NCI-H524 treated with DMSO at 0.1 percent for 48 hours (cell line): ENCODE measurements at places on chromosomes 2 and 18.

GRCh38 chr18:45775743-45776142 is 49.7 kb upstream of the SIGLEC15 start:
- DNase-seq: no peak

- no peak for DNase-seq
These were observed 128.7 kb upstream of the CYP26B1 start for GRCh38 chr2:72276356-72276755.

DNA sequence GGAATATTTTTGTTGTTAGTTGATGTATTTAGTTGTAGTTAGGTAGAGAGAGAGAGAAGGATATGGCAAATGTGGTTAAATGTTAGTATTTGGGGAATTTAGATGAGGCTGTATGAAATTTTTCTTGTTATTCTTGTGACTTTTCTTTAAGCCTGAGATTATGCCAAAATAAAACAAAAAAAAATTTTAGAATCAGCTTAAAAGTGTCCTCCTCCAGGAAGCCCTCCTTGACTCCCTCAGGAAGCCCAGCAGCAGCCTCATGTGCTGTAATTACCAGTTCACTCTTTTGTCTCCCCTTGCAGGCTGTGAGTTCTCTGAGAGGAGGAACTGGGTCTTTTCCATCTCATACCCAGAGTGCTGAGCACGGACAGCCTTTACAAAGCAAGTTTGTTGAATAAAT is 243.5 kb downstream of the TFCP2L1 start:
- no peak for DNase-seq

- no peak for DNase-seq
These were observed 17.9 kb downstream of the TMEM37 start for GRCh38 chr2:119449521-119449920.

GRCh38 chr2:32773448-32773808 is 145.6 kb downstream of the TTC27 start:
- DNase-seq: no peak

DNA sequence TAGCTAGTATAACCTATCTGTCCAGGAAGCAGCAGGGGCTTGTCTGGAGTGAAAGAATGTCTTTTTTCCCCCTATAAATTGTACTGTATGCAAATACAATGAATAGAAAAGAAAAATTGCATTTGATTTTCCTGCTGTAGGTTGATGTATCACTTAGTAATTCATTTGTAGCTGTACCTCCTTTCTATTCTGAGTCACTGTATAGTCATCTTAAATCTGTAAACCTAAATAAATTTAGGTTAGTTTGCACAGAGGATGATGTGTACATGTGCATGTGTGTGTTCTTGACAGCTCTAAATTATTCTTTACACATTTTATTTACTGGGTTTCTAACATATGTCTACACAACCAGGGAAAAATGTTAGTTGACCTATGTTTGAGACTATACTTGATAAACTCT is 478.7 kb upstream of the CNTNAP5 start:
- no peak for DNase-seq

- no peak for DNase-seq
These were observed 35.3 kb downstream of the DDX1 start for GRCh38 chr2:15626967-15627366.

DNA sequence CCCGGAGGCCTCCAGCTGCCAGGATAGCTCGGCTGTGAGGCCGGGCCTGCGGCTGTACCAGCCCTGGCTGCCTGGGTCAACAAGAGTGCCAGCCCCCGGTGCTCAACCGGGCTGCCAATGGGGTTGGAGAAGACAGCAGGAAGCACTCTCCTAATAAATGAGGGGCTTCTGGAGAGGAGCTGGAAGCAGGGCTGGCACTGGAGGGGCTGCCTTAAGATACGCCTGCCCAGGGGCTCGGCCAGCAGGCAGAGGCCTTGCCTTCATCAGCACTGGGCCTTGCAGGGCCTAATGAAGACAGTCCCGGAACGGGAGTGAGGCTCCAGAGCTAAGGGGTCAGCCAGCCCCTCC is 73.6 kb downstream of the TEX51 start:
- DNase-seq: no peak

DNA sequence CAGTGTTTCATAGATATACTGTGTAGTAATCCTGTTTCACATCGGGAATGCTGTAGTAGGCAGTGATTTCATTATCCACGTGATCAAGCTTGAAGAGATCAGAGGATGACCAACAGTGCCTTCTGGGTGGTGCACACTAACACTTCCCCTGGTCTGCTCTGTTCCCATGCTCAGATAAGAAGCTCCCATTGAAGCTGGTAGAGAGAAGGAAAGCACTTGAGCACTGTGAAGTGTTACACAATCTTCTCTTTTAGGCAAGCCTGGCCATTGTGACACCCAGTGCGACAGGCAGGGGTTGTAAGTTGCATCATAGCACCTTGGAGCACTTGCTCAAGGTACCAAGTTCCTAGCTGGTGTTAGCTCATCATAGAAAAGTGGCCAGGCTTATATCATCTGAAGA is 30.6 kb upstream of the GPD2 start:
- DNase-seq: no peak

GRCh38 chr18:51250458-51251024 is 53.1 kb upstream of the MEX3C start:
- no peak for DNase-seq
